ENCODE measurements at places on chromosomes 16 and 17.
A peak's percentile ranks its signal among the peaks of the same experiment; 100 is the strongest.

DNA sequence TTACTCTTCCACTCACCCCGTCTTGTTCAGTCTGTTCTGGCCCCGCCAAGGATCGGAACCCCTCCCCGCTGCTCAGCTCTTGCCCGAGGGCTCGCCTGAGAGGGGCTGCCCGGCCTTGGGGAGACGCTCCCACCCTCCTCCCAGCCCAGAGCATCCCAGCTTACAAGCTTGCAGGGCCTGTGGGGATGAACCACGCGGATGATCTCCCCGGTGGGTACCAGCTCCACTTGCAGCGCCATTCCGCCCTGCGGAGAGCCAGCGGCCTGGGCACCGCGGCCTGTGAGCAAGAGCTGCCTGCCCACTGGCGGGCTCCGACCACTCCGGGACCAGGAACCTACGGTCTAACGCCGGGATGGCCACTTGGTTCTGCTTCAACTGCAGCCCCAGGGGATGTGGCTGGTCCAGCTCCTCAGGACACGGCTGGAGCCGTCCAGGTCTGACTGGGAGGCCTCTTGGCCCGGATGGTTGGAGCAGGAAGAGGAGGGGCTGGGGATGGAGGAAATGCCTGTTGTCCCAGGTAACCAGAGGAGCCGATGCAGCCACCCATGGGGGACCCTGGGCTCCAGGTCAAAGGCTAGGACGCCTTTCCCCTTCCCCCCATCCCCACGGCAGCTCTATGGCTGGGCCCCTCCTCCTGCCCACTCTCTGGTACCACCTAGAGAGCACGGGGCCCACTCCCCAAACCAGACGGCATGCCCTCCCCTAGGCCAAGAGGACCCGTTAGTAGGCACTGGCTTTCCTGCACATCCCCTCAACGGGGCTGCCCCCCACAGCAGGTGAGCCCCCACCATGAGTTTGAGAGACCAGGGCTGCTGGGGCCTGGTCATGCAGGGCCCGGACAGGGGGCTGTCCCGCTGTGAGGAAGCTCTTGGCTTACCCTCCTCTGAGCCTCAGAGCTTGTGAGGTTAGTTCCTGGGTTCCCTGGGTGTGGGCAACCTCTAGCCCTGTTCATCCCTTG is at the start of gene MYO1C:
Gene MYO1C, minus strand, starts transcription at position 438 of the 958 bp plus-strand sequence. Its CDS starts 199 bp downstream, at position 239.
- DNase-seq: no peak

DNA sequence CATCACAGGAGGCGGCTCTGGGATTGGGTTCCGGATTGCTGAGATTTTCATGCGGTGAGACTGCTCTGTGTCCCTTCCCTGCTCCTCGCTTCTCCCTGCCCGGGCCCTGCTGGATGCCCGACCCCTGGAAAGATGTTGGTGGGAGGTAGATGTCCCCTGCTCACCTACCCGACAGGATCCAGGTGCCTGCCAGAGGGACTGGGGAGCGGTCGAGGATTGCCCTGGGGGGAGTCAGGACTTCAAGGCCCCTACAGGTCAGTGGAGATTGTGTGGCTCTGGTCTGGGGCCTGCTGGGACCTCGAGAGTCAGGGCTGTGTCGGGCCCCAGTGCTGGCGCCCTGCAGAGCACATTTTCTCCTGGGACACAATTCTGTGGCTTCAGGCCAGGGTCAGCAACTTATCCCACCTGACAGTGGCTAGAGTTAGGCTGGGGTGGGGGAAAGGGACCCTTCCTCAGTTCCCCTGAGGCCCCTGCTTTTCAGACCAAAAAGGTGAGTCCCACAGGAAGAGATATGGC is 3.3 kb downstream of the DECR2 start:
- DNase-seq: no peak

GRCh38 chr16:4133897-4134372 is 17.7 kb upstream of the ADCY9 start:
- no peak for DNase-seq

DNA sequence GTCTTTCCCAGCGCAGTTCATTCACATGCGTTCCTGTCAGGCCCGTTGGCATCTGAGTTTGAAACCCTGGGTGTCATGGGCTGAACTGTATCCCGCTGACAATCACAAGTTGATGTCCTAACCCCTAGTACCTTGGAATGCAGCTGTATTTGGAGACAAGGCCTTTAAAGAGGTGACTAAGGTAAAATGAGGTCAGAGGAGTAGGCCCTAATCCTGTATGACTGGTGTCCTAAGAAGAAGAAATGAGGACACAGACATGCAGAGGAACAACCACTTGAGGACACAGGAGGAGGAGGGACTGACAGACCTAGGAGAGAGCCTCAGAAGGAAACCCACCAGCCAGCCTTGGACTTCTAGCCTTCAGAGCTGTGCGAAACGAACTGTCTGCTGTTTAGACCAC is 33.1 kb downstream of the TRPV2 start:
- no peak for DNase-seq

DNA sequence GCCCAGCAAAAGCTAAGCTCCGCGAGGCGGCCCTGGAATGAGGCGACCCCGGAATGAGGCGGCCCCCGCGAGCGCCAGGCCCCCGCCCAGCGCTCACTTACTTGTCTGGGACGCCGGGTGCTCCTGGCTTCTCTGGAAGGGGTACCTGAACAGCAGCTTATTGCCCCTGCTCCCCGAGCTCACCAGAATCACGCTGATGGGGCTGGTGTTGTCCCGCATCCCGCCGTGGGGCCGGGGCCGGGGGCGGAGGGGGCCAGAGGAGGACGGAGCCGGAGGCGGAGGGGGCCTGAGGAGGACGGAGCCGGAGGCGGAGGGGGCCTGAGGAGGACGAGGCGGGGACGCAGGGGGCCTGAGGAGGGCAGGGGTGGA is 440 bp downstream of the NPRL3 start:
- DNase-seq: no peak

DNA sequence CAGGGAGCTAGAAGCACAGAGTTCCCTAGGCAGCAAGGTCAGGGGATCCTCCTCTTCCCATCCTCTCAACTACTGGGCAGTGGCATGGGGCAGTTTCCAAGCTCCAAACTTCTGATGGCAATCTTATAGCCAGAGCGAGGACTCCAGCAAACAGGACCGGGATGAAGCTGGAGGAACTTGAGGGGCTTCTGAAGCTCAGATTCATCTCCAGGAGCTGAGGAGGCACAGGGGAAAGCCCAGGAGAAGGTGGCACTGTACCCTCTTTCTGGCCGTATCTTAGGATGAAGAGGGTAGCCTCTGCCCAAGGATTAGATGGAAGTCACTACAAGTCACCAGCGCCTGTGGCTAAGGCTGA is 50.0 kb upstream of the RPL38 start:
- DNase-seq: no peak

GRCh38 chr16:27838536-27839175 is 224.9 kb downstream of the GSG1L start:
- no peak for DNase-seq

DNA sequence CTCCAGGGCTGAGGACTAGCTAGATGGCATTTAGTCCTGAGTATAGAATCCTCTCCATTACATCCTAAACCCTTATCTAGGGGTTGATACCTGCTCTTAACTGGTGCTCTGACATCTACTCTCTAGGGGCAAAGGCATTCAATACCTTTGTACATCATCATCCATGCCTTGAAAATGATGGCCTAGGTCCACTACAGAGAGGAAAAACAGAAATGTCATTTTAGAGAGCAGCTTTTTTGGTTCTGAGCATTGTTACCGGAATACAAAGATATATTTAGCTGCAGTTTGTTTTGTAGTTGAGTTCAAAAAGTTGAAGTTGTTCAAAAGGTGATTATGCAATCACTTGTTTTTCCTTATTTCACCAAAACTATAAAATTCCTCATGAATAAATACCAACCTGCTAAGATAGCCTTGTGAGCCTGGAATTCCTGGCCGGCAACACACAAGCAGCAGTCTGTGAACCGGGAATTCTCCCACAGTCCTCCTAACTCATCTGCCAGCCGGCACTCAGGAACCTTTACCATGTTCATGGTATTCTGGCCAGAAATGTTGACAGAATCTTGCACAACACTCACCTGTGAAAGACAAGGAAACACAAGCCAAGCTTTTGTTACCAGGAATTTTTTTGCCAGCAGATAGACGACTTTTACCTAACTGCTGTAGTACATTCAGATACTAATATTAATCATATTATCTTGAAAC is 35.4 kb downstream of the NXPH3 start:
- no peak for DNase-seq

GRCh38 chr17:29793501-29793900 is 136.5 kb downstream of the SSH2 start:
- DNase-seq: no peak

DNA sequence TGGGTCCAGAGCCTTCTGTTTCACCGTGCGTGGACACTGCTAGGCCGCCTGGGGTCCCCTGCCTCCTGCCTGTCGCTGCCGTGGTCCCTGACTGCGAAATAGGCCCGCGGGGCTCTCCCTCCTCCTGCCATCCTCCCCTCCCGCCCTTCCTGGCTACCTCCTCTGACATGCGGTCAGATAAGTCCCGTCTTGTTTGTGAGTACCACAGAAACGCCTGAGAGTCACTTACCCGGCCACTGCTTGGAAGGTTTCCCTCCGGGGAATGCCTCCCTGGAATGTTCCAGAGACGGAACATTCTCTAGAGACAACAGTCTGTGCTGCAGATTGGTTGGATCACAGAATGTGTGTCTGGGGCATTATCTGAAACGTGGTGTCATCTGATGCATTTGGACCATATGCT is 22.7 kb downstream of the CIBAR2 start:
- no peak for DNase-seq

GRCh38 chr16:82699711-82700495 is 73.1 kb downstream of the CDH13 start:
- no peak for DNase-seq

GRCh38 chr16:4409081-4409932 is 7.1 kb downstream of the CORO7 start:
- DNase-seq: no peak

DNA sequence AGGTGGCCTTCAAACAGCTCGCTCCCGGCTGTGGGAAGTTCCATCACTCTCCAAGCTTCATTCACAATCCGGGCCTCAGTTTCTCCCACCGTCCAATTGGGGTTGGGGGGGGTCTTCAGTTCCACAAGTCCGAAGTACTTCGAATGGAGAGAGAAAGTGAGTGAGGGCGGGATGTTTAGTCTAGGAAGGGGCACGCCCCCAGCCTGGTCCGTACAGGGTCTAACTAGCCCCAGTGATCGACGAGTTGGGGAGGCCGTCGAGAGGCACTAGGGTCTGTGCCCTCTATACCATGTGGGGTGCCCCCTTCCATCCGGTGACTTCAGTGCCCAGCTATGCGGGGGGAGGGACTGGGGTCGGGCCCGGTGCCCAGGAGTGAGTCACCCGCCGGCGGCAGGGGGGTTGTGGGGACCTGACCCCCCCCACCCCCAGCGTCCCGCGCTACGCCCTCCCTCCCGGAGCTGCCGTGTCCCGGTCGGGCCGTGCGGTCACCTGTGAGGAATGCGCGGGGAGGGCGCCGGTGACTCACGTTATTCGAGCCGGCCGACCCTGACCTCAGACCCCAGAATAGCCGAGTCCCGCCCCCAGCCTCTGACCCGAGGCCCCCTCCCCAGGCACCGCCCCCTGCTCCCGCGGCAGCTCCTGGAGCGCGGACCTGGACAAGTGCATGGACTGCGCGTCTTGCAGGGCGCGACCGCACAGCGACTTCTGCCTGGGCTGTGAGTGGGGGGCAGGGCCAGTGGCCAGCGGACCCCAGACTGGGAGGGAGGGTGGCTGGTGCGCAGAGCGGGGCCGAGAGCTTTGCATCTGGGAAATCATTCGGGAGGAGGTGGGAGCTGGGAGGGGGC is 658 bp downstream of the TNFRSF12A start:
- DNase-seq: peak; percentile 93

DNA sequence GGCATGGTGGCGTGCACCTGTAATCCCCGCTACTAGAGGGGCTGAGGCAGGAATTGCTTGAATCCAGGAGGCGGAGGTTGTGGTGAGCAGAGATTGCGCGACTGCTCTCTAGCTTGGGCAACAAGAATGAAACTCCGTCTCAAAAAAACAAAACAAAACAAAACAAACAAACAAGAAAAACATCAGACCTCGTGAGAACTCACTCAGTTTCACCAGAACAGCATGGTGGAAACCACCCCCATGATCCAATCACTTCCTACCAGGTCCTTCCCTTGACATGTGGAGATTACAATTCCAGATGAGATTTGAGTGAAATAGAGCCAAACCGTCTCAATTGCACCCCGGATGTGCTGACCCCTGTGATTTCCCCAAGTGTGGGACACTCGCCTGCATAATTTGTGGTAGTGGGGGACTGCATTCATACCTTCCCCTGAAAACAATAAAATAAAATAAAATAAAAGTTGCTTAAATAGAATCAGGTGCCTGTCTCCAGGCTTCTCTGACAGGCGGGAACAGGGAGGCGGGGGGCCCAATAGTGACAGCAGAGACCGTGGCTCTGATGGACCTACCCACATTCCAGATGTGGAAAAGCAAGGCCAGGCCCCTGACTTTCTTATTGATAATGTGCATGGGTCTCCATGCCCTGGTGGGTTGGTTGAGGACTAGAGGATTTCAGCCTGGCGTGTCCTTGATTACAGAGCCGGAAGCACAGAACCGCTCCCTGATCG is 13.1 kb downstream of the ZSCAN10 start:
- DNase-seq: no peak

DNA sequence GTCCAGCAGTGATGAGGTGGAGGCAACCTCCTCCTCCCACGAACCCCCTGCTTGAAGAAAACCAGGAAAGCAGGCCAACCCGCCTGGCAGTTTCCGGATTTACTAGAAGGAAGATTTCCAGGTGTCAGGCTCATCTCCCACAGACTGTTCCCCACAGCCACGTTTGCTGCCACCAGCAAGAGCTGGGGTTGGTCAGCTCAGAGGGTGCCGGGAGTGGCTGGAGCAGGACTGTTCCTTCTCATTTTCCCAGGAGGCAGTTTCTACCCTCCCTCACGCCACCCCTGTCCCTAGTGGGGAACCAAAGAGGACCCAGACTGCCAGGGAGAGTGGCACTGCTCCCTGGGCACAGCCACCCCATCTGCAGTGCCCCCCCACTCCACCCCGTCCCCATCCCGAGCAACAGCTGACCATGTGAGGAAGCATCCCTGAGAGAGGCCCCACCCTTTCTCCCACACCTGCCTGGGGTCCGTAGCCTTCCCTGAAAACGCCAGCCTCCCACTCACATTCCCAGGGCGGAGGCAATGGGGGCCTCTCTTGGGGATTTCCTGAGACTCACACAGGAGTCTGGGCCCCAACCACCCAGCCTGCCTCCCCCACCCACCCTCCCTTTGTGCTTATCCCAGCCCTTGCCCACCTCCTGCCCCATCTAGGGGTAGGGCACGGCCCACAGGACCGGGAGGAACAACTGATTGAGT is 5.9 kb downstream of the KRT17 start:
- DNase-seq: no peak

- no peak for DNase-seq
These were observed 40.6 kb downstream of the ABCA10 start for GRCh38 chr17:69188064-69188463.

DNA sequence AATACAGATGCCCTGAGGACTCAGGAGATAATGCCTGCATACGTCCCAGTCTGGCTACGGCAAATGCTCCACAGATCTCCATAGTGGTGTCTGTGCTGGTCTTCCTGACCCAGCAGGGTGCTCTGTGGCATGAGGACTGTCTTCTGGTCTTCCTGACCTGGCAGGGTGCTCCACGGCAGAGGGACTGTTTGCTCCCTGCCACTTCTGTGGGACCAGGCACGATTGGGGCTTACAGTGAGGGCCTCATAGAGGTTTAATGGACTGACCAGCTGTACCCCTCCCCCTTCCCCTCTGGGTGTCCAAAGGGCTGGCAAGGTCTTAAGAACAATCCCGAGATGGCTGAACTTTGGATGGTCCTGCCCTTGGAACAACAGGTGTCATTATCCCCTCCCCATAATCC is 123.1 kb downstream of the C16orf78 start:
- no peak for DNase-seq
